ENCODE measurements at places on chromosomes 4 and X.
A peak's percentile ranks its signal among the peaks of the same experiment; 100 is the strongest.

- DNase-seq = peak; percentile 67
Observed at GRCh38 chr4:184287697-184288255, 70.1 kb upstream of the ENPP6 start.

DNA sequence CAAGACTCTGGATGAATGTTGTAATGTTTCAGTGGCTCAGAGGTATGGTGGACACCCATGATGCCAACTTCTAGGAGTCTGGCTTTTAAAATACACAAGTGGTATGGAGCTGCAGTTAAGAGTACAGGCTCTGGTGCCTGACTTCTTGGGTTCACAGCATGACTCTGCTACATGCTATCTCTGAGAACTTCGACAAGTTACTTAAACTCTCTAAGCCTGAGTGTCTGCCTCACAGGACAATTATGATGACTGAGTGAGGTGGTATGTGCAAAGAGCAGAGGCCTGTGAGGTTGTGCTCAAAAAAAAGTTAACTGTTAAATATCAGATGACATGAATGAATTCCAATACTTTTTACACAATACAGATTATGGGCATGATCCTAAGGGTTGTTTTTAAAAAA lies 90.9 kb upstream of the SRD5A3 start:
- DNase-seq = no peak

- no peak for DNase-seq
Observed at GRCh38 chr4:127759893-127760292, 22.2 kb upstream of the HSPA4L start.

DNA sequence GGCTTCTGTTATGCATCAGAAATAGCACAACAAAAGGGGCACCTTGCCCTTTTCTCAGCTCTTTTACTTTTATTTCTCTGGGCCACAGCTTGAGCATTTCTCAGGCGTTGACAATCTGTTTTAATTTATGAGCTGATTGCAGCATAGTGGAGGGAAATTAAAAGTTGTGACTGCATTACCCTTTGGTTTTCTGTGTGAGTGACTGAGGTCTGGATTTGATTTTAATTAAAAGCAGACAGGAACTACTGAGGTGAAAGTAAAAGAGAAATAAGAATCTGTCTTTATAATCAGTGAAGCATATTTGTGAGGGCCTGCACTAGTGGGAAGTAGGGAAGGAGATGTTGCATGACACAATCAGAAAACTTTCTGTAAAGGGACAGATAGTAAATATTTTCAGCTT lies 43.4 kb upstream of the GEMIN8 start:
- DNase-seq = no peak

DNA sequence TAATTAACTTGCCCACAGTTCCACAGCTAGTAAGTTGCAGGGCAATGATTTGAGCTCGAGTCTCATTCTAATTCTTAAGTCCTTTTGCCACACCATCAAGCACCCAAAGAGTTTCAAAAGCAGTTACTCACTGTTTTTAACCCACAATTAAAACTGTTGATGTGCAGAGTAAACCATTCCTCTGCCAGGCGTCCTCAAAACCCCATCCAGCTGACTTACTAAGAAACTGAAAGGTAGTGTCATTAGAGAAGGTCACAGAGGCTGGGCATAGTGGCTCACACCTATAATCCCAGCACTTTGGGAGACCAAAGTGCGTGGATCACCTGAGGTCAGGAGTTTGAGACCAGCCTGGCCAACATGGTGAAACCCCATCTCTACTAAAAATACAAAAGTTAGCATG lies 121.7 kb downstream of the CHIC2 start:
- no peak for DNase-seq

DNA sequence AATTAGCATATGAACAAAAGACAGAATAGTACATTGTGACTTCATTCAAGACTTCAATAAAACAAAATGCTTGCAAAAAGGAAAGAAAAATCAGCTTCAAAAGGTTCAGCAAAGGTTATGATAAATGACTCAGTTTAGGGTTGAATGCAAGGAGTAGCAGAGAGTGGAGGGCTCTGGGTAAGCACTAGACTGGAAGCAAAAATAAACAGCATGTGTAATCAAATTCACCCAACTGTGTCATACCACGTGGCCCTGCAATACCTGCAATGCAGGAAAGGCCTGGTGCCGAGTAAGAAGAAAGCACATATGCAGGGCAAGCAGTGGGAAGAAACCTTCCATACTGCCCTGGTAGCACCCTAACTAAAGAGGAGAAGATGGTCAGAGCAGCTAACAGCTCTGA lies 88.7 kb downstream of the ATP11C start:
- DNase-seq = no peak

DNA sequence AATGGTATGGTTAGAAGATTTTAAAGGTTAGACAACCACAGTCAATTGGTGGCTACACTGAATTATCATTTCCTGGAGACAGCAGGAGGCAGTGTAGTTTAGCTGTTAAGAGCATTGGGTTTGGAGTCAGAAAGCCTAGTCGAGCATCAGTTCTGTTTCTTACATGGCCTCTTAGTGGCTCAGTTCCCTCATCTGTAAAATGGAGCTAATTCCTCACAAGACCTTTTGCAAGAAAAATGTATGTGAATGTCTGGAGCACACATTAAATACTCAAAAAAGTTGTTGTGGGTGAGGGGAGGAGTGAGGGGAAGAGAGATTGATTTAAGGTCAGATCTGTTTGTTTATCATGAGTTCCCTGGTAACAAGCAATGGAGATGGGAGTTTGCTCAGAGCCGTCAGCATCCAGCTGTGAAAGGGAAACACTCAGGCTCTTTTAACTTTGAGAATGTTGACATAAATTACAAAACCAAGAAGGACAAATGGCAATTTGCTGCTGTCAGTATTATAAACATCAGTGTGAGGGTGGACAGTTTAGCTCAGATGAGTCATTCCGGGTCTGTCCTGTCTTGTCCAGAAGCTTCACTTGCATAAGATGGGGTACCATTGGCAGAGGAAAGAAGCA lies 98.2 kb upstream of the PGRMC2 start:
- no peak for DNase-seq

DNA sequence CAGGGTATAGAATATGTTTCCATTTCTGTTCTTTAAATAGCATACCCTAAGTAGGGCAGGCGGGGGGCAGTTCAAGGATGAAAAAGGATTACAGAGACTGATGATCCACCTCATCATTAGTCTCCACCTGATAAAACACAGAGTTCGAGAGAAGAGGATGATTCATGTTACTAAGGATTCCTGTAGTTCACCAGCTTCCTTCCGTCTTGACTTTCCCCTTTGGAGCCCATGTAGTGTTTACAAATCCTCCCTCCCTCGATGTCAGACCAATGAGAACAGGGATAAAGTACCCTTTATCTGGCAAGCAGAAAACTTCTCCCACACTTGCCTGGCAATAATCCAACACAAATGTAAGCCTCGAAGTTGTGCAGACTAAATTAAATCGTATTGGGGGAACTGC lies 526.3 kb upstream of the FAM241A start:
- no peak for DNase-seq

DNA sequence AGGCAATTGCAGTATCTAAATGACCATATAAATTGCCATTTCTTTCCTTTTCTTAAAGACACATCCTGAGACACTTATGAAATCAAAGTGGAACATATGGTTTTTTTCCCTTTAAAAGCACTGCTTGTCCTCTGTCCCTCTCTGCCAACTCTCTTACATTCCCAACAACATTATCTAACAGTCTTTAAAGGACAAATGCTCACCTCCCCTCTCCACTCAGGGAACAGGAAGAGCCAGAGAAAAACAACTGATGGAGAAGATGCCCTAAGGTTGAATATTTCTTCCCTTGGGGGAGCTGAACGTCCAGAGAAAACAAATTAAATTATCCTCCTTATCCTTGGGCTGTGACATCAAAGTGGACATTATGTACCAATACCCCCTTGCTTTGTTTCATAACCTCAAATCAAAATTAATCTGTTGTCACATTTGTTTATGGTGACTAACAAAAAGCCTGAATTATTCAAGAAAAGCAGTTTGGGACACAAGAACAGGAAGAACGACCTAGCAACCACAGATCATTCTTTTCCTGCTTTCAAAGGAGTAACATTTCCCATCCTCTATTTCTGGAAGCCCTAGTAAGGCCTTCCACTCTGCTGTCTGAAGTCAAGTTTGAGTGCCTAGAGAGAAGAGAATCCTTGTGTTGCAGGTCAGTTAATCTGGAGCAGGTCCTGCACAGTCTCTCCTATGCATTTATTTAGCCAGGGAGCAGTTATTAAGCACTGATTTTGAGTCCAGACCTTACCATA lies 52.6 kb upstream of the PAGE1 start:
- no peak for DNase-seq

- no peak for DNase-seq
Observed at GRCh38 chr4:37867102-37867501, 23.8 kb upstream of the TBC1D1 start.

DNA sequence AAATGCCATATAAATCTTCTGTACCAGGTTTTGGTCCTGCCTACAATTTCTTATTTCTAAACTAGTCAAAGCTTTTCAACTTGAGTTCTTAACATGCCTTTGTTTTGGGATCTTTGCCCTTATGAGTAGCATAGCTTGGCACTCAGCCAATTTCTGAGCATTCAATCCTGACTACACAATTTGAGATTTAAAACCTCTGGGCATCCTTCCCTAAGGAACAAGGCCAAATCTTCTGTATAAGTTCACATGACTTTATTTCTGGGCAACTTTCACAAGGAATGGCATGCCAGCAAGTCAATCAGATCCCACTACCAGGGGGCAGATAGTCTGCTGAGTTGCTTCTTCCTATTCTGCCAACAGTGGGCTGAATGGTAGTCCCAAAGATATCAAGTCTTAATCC lies 254.2 kb downstream of the ADAMTS3 start:
- DNase-seq = no peak

DNA sequence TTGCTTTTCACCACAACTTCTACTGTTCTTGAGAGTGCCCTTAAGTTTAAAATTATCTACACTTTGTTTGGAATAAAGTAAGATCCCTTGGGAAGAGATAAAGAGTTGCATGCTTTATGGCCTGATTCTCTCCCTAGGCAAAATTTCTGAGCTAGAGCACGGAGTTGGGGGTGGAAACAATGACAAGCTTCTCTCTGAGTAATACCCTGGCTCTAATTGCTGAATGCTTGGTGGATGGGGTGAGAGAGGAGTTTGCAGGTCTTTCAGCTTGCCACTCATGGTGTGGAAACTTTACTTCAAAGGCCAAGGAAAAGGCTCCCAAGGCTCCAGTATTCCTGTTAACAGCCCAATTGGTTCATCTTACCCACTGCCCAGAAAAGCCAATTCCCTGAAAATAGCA lies 26.1 kb upstream of the PRDM8 start:
- DNase-seq = no peak

- DNase-seq = no peak
Observed at GRCh38 chr4:121908346-121908745, 38.1 kb upstream of the BBS7 start.

GRCh38 chr4:180059216-180059881 lies 2183.9 kb upstream of the TENM3 start:
- peak; percentile 53 for DNase-seq

DNA sequence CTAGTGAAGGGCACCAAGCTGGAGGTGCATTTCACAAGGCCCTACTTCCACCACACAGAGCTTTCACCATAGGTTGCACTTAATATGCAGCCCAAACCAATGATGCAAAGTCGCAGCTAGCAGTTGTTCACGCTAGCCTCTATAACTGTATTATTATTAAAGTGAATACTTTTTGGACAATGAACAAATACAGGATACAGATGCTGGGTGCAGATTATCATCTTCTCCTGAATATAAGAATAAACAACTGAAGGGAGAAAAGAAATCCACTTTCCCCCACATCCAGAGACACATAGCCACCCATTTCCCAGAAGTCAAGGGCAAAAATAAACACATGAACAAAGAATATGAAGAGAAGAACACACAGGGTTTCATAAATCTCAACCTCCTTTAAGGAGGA lies 107.2 kb downstream of the PRDM5 start:
- DNase-seq = no peak

DNA sequence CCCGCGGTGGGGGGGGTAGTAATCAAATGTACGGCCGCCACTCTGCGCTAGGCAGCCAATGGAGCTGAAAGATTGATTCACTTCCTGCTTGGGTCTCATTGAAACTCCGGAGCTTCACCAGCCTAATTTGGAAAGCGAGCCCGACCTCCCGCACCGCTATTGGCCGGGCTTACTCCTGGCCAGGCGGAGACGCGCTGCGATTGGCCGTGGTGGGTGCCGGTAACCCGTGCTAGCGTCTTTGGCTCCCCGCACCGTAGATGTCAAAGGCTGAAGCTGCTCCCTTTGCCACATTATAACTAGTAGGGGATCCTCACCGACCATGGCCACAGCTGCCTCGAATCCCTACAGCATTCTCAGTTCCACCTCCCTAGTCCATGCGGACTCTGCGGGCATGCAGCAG lies at the start of gene POU3F4:
Gene POU3F4, plus strand, starts transcription at position 285 of the 400 bp plus-strand sequence. Its CDS starts 35 bp downstream, at position 320.
- DNase-seq = no peak

DNA sequence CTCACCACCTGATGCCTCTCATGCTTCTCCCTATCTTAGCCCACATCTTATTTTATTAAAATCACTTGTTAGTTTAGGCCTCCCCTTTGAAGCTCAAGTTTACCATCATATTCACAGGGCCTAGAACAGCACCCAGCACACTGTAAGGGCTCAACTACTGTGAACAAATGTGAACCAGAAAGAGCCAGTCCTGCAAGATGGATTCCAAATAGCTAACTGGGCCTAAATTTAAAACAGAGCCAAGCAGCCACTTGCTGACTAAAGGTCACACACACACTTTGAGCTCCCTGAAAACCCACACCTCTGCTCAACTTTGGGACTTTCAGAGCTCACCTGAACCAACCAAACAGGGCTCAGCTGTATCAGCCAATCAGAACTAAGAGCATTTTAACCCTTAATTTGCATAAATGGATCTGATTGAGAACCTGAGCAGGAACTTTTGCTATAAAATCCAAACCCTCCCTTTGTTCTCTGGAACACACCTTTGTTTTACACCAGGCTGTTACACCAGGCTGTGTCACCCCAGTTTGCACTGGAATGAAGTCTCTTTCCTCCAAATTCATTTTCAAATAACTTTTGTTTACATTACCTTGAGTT lies 62.1 kb upstream of the EXOC1L start:
- DNase-seq = no peak

DNA sequence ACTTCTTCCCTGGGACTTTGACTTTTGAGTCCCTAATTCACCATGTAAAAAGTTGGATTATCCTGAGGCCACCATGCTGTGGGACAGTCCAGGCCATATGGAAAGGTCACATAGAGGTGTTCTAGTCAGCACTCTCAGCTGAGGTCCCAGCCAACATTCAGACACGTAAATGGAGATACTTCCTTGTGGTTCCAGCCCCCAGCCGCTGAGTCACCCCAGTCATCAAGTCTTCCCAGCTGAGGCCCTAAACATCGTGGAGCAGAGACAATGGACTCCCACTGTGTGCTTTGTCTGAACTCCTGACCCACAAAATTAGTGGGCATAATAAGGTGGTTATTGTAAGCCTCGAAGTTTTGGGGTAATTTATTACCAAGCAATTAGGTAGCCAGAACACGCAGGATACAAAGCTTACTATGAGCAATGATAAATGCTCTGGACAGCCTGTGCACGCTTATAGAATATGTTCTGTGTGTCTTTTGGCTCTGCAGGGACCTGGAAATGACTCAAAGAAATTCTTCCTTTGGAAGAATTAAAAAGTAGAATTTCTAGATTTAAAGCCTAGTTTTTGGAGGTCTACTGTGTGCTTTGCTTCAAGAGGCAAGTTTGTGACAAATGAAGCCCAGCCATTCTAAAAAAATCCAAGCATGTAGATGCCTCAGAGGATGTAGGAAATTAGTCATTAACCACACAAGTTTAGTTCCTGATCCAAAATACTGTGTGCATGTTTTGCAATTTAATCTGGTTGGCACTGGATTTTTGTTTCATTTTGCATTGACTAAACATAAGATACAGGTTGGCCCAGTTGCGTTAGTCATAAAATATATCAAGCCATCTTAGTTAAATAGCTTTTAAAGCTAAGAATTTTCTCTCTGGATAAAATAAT lies 33.2 kb upstream of the SLC9A7 start:
- DNase-seq = no peak

Measured in activated CD8-positive, alpha-beta memory T cell treated with anti-CD3 and anti-CD28 coated beads for 24 hours (primary cell).